Stimulated activated CD8-positive, alpha-beta memory T cell treated with anti-CD3 and anti-CD28 coated beads, Interleukin-15, amount 100 ng/mL, for 48 hours (primary cell): ENCODE measurements at places on chromosomes 12 and 14.
A peak's percentile ranks its signal among the peaks of the same experiment; 100 is the strongest.

GRCh38 chr12:117190210-117190781, at the start of gene FBXO21:
Gene FBXO21 (minus strand): TSS chr12:117190470. CDS start chr12:117190456, 14 bp downstream.
- peak; percentile 86 for DNase-seq

DNA sequence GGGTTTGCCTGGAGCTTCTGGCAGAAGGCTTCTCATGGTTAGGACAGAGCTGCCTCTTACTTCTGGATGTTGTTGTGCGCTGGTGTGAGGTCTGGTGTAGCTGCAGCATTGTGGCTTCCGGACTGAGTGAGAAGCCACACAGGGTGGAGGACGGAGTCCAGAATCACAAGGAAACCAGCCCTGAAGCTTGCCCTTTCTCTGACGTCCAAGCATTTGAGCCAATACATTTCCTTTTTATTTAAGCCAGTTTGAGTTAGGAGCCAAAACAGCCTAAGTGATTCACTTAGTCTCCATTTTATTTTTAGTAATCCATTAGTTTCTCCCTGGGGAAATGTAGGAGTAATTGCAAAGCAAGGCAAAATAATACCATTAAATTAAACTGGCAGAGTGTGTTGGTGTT, 402.4 kb upstream of the RGS6 start:
- DNase-seq = no peak

- DNase-seq = no peak
Measured at GRCh38 chr12:91513313-91513712, 330.7 kb upstream of the DCN start.

DNA sequence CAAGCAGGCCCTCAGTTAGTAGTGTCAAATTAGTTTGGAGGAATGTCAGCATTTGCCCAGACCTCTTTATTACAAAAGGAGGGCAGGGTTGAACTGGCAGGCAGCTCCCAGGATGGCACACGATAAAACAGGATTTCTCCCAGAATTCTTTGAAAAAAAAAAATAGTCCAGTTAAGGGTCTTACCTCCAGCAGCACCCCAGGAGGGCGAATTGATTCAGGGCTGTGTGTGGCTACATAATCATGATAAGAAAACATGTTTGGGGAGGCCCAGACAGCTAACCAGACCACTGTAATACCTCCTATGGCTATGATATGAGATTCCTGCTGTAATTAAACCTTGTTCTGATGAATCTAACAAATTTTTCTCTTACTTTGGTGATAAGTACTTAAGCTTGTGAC, 38.8 kb upstream of the NT5DC3 start:
- DNase-seq = no peak

GRCh38 chr12:22289250-22289649, 45.3 kb downstream of the ST8SIA1 start:
- no peak for DNase-seq

DNA sequence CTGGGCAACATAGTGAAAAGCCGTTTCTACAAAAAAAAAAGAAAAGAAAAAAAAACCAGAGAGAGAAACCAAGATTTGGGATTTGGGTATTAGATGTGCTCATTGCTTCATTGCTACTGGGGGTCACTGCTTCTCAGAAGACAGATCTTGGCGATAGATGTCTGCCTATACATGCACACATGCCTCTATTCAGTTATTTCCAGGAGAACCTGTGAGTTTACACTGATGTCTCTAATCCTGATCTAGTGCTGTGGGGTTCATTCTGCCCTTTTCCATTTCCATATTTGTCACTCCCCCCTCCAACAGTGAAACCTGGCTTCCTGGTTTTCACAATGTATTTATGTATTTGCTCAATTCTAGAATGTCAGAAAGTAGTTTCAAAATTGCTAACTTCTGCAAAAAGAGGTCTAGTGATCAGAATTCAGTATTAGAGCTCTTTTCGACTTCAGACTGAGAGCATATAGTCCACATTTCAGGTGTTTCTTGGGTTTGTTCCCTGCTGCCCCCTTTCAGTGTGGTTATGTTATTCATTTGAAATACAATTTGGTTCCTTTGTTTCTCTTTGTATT, 111.0 kb downstream of the SLC25A47 start:
- no peak for DNase-seq

DNA sequence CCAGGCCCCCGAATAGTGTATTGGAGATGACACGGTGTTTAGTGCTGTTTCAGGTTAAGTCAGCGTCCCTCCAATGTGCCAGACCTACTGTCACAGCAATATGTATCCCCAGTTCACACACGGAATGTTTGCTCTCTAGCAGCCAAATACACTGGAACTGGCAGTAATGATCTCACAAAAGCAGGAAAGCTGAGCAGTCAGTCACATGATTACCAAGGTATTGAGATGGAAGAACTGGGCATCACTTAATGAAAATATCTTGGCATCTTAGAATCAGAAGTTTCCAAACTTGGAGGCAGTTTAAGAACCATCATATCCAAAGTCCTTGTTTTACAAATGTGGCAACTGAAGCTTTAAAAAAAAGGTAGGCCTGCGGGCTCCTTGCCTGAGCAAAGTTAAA, 23.3 kb downstream of the NINJ2 start:
- no peak for DNase-seq

- no peak for DNase-seq
Measured at GRCh38 chr12:116890330-116890729, 9.1 kb upstream of the HRK start.

DNA sequence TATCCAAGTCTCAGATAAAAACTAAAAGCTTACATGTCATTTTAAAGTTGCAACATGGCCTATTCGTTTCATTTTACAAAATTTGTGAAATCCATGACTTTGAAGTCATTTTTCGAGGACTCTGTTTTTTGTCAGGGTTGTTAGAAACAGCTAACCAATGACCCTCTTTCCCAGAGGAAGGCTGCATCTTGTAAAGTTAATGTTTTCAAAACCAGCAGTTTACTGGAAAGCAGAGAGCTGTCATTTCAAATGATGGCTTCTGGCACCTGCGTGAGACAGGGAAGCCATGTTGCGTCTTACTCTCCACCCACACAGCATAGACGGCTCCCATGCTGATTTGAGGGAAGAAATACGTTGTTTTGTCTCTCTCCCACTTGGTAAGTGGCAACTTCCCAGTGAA, 50.1 kb upstream of the RTRAF start:
- DNase-seq = no peak

- DNase-seq = no peak
Measured at GRCh38 chr12:20822925-20823324, 12.4 kb downstream of the SLCO1B3 start.

DNA sequence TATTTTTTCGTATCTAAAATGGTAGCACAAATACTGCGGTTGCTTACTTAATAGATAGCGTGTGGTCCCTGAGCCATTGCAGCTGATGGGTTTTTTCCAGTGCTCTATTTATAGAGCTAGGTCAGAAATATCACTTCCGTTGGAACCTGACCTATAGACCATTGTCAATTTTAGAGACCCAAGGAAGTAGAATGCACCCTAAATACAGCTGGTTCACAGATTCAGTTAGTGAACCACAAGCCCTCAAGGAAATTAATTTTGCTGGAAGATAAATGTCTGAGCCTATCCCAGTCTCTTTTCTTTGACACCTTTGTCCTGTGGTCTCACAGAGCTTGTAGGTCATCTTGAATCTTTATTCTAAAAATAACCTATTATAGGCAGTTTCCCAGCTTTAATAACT, 391.0 kb downstream of the ZFP36L1 start:
- DNase-seq = no peak

- no peak for DNase-seq
Measured at GRCh38 chr12:95731519-95731958, 59.0 kb downstream of the NTN4 start.

DNA sequence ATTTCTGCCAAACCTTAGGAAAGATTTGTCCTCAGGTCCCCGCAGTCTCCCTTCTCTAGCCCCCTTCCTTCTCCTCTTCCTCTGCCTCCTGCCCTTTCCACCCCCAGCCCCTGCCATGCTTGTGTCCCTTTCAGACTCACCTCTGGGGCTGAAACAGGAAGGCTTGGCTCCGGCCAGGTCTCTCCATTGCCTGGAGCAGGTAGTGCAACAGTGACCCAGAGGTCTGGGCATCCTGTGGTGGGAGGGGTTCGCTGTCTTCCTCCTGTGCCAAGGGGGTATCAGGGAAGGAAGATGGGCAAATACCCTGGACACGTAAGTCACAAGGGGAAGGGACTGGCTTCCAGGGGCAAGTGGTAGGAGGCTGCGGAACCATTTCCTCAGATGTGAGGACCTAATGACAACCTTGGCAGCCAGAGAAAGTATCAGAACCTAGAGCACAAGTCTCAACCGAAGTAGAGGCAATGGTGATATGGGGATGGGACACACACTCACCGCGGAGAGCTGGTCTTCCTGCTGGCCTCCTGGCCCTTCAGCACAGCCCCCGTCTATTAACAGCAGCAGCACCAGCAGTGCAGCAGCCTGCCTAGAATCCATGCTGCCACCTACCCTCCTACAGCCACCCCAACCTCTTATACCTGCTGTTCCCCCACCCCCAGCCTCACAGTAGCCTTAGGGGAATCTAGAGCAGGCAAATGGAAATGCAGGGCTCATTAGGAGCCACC, at the start of gene NPFF:
TSS of gene NPFF (minus strand) at position 604 of the 722 bp plus-strand sequence. CDS start at position 594, 10 bp downstream.
- no peak for DNase-seq

DNA sequence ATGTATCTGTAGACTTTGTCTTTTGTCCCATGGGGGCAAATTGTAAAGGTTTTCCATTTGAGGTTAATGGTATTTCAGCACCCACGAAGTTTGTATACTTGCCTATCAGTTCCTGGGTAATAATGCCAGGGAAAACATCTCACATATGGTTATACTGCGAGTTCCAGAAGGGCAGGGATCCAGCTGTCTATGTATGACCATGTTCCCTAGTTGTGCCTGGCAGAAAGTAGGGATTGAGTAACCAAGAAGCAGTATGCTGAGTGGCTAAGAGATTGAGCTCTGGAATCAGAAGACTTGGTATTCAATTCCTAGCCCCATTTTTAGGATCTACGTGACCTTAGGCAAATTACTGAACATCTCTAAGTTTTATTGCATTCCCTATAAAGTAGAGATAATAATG, 173.2 kb upstream of the PWP1 start:
- DNase-seq = no peak

DNA sequence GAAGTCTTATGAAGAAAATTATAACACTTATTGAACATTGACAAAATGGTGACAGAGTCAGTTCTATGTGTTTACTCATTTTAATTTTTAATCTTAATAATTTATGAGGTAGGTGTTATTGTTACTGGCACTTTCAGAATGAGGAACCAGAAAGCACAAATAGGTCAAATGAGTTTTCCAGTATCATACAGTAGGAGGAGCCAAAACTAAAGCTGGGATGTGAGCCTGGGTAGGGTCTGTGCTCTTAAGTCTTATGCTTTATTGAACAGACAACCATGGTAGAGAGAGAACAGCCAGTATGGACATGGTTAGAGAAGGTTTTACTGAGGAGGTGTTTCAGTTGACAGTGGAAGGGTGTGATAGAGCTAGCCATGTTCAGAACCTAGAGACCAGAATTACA, 775.7 kb downstream of the TMTC2 start:
- DNase-seq = no peak

- DNase-seq = no peak
Measured at GRCh38 chr12:51974646-51975045, 23.1 kb downstream of the ACVR1B start.
